Karpas-422 (cell line): ENCODE measurements at places on chromosomes 6 and 20. TPM values are rescaled to one million over a fixed set of nuclear protein-coding genes. Genes with fewer than 3 reads are reported as not detected.

- no peaks in the 10 kb centered on the region for H3K36me3 ChIP-seq
- H3K27ac ChIP-seq, result no peak overlapping the region
- no peaks in the 10 kb centered on the region for H3K4me1 ChIP-seq
These were observed 449.4 kb upstream of the CDH4 start for GRCh38 chr20:60802676-60803075.

DNA sequence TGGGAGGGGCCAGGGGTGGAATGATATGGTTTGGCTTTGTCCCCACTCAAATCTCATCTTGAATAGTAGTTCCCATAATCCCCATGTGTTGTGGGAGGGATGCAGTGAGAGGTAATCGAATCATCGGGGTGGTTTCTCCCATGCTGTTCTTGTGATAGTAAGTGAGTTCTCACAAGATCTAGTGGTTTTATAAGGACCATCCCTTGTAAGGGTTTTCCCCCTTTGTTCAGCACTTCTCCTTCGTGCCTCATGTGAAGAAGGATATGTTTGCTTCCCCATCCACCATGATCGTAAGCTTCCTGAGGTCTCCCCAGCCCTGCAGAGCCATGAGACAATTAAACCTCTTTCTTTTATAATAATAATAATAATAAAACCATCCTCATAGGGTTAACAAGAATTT is 88.8 kb upstream of the PRND start:
- no peaks in the 10 kb centered on the region for H3K27me3 ChIP-seq
- no peak overlapping the region for H3K4me3 ChIP-seq
- H3K4me1 ChIP-seq, result peaks cover 13% of the 10 kb centered on the region
- no peak overlapping the region for H3K27ac ChIP-seq
- no peak for DNase-seq

DNA sequence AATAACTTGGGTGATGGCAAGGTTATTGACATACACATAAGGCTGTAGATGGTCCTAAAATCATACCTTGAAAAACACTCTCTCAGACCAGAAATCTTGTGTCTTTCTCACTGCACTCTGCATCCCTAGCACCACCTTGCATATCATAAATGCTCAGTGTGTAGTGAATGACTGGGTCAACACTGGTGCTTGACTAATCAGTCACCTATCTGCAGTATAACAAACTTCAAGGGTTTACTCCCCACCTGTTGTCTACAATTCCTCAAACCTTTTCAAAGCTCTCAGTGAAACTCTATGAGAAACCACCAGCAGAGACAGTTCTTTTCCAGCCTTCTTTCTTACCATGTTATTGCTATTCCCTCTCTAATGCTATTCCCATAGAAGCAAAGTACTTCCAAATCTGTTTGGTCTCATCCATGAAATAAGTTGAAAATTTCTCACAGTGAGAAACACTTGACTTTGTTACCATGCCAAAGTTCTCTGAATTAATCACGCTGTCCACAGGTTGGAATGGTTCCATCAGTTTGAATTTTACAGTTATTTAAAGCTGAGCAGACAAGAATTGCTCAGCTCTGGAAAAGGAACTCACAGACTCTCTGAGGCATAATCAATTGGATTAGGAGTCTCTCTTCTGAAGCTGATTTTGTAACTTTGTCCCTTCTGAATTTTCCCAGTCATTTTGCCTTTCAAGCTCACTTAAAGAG is 104.8 kb upstream of the EYA4 start:
- H3K27ac ChIP-seq, result no peak overlapping the region
- no peak for DNase-seq
- H3K4me1 ChIP-seq, result no peaks in the 10 kb centered on the region
- no peaks in the 10 kb centered on the region for H3K36me3 ChIP-seq
- H3K4me3 ChIP-seq, result no peak overlapping the region
- H3K27me3 ChIP-seq, result no peaks in the 10 kb centered on the region

- 0 out of 2 replicates have a peak overlapping the region, but pooled peaks have one; percentile 28 for H3K4me3 ChIP-seq
- no peaks in the 10 kb centered on the region for H3K27me3 ChIP-seq
- H3K4me1 ChIP-seq, result peaks cover 5% of the 10 kb centered on the region
- no peak overlapping the region for H3K27ac ChIP-seq
- no peaks in the 10 kb centered on the region for H3K36me3 ChIP-seq
- peak; percentile 93 for DNase-seq
These were observed 2.7 kb upstream of the COL12A1 start for GRCh38 chr6:75208298-75209183.

GRCh38 chr6:4114123-4114522 is 21.3 kb downstream of the ECI2 start:
- H3K36me3 ChIP-seq, result no peaks in the 10 kb centered on the region
- DNase-seq, result no peak
- no peak overlapping the region for H3K27ac ChIP-seq
- H3K27me3 ChIP-seq, result no peaks in the 10 kb centered on the region
- no peaks in the 10 kb centered on the region for H3K4me1 ChIP-seq
- H3K4me3 ChIP-seq, result no peak overlapping the region

DNA sequence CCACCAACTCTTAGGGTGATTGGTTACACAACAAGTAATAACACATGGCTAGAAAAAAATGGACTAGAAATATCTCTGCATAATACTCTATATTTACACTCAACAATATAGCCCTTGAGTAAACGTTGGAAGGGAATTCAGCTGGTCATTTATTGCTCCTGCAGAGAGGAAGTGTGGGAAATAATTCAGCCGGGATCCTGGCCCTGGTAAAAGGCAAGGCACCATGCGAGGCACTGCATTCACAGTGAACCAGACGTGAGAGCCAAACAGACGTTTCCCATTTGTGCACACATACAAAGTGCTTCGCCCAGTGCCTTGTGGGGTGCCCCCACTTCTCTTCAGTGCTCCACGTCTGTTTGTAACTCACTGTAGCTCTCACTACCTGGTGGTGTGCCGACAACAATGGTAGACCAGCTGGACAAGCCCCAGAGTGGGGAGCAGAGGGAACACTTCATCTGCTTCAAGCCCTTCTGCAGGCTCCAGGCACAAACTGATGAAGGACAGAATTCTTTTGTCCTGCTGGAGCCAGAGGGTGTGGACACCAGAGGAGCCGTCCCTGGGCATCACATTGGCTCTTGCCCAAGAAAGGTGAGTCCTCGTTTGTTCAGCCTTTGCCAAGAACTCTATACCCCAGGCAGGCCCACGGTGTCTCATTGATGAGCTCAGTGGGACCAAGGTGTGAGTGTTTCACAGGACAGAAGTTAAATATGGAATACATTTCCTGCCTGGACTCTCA is 18.8 kb downstream of the SYNDIG1 start:
- H3K27ac ChIP-seq, result no peak overlapping the region
- no peak overlapping the region for H3K4me3 ChIP-seq
- no peaks in the 10 kb centered on the region for H3K27me3 ChIP-seq
- no peak for DNase-seq
- no peaks in the 10 kb centered on the region for H3K36me3 ChIP-seq
- H3K4me1 ChIP-seq, result no peaks in the 10 kb centered on the region

DNA sequence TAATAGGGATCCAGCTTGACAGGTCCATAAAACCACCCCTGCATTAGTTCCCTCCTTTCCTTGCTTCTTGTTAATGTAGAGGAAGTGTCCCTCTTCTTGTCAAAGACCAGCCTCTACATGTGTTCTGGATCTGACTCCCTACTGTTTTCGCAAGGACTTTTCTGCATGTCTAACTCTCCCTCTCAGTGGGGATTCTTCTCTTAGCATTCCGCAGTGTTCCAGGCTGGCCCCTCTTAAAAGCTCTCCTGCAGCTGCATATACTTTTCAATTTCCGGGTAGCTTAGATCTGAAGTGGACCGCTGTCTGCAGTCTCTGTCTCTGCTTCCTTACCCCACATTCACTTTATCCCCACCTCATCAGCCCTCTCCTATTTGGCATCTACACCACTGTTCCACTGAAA is 96.1 kb upstream of the MAN1A1 start:
- no peak overlapping the region for H3K27ac ChIP-seq
- H3K27me3 ChIP-seq, result no peaks in the 10 kb centered on the region
- H3K4me1 ChIP-seq, result no peaks in the 10 kb centered on the region
- no peak overlapping the region for H3K4me3 ChIP-seq
- no peak for DNase-seq

DNA sequence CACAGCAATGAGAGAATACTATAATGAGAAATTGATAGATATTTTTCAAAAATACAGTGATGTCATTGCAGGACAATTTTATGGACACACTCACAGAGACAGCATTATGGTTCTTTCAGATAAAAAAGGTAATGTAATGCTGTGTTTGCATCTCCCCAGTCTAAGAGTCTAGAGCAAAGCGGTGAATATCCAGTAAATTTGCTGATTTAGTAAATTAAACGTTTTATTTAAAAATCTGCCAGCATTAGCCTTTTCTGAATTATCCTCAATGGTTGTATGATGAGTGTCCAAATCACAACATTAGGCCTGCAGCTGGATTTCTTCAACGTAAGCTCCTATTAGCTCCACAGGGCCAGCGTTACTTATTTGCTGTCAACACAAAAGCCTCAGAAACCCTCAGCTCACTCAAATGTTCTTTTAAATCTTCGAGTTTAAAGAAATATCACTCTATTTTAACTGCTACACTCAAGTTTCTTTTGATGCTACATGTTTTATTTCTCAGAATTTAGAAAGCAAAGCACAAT is 16.0 kb downstream of the SMPDL3A start:
- no peaks in the 10 kb centered on the region for H3K4me1 ChIP-seq
- DNase-seq, result no peak
- no peaks in the 10 kb centered on the region for H3K27me3 ChIP-seq
- H3K36me3 ChIP-seq, result no peaks in the 10 kb centered on the region
- no peak overlapping the region for H3K4me3 ChIP-seq

DNA sequence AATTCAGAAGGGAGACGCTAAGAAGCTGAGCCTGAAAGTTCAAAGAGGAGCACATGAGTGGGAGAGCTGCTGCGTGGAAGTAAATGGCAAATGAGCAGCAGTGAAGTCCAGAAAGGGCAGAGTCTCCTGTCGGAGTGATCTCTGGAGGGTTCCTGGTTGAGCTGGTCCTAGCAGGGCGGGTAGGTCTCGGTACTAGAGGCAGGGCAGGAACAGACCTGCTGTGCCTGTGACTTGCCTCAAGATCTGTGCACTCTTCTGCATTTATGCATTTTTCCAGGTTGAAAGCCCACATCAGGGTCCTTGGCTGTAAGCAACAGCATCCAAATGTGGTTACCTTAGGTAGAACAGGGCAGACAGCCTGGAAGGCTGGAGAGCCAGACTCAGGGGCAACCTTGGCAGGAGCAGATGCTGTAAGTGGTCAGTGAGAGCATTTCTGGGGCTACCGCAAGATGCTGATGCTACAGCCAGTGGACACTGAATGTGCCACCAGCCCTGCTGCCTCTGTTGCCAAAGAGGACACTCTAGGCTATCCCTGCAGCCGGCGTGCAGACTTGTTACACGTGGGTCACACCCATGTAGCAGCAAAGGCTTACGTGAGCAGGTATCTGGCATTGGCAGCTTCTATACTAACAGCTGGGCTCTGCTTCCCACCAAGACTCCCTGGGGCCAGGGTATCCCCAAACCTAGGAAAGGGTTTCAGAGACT is 8.4 kb downstream of the DUSP22 start:
- no peak for DNase-seq
- no peak overlapping the region for H3K4me3 ChIP-seq
- no peaks in the 10 kb centered on the region for H3K36me3 ChIP-seq
- H3K27ac ChIP-seq, result no peak overlapping the region
- peaks cover 40% of the 10 kb centered on the region for H3K4me1 ChIP-seq

- no peak overlapping the region for H3K4me3 ChIP-seq
- peaks cover 20% of the 10 kb centered on the region; the same call in 1 of the 2 replicates for H3K36me3 ChIP-seq
- DNase-seq, result no peak
- no peaks in the 10 kb centered on the region for H3K27me3 ChIP-seq
- no peak overlapping the region for H3K27ac ChIP-seq
- peaks cover 7% of the 10 kb centered on the region; the same call in 1 of the 2 replicates for H3K4me1 ChIP-seq
These were observed 38.1 kb downstream of the RNF144B start for GRCh38 chr6:18425218-18425617.

- no peak overlapping the region for H3K27ac ChIP-seq
- peak overlapping the region; percentile 74 for H3K4me3 ChIP-seq
- no peaks in the 10 kb centered on the region; the same call in 1 of the 2 replicates for H3K27me3 ChIP-seq
- peaks cover 18% of the 10 kb centered on the region for H3K4me1 ChIP-seq
- no peaks in the 10 kb centered on the region for H3K36me3 ChIP-seq
These were observed 504 bp downstream of the B4GALT5 start for GRCh38 chr20:49712996-49713752.

- no peak overlapping the region for H3K27ac ChIP-seq
- H3K4me1 ChIP-seq, result no peaks in the 10 kb centered on the region
- DNase-seq, result no peak
- H3K27me3 ChIP-seq, result no peaks in the 10 kb centered on the region
- no peaks in the 10 kb centered on the region for H3K36me3 ChIP-seq
- no peak overlapping the region for H3K4me3 ChIP-seq
These were observed 339.6 kb upstream of the CITED2 start for GRCh38 chr6:139713900-139714506.

DNA sequence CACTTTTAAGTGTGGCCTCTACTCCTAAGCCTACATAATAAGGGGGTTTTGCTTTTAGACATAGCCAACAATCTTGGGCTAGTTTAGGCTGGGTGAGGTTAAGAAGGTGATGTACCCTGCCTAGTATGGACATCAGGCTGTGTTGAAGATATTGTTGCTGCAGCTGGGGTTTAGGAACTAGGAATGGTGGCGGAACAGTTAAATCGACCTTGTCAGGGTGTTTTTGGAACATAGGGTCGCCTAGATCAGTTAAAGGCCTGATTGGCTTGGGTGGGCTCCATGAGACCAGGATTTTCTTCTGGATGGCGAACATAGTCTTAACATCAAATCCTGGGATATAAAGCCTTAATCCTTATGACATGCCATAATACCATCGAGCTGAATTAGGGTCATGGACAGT is 156.1 kb downstream of the TRIM27 start:
- no peak overlapping the region for H3K27ac ChIP-seq
- no peaks in the 10 kb centered on the region for H3K27me3 ChIP-seq
- H3K4me1 ChIP-seq, result no peaks in the 10 kb centered on the region
- H3K4me3 ChIP-seq, result no peak overlapping the region
- DNase-seq, result no peak

GRCh38 chr20:63568170-63568981 is 5.7 kb downstream of the HELZ2 start:
- no peak overlapping the region for H3K4me3 ChIP-seq
- H3K27ac ChIP-seq, result no peak overlapping the region
- no peak for DNase-seq
- no peaks in the 10 kb centered on the region for H3K36me3 ChIP-seq
- H3K27me3 ChIP-seq, result no peaks in the 10 kb centered on the region

GRCh38 chr6:29830409-29830808 is 2.8 kb downstream of the HLA-G start:
- H3K36me3 ChIP-seq, result no peaks in the 10 kb centered on the region
- DNase-seq, result no peak
- H3K27ac ChIP-seq, result no peak overlapping the region
- no peak overlapping the region for H3K4me3 ChIP-seq
- no peaks in the 10 kb centered on the region for H3K4me1 ChIP-seq

GRCh38 chr6:156778454-156779205 is 1.5 kb downstream of the ARID1B start:
- no peaks in the 10 kb centered on the region for H3K27me3 ChIP-seq
- H3K4me3 ChIP-seq, result peak overlapping the region; percentile 72
- no peaks in the 10 kb centered on the region for H3K36me3 ChIP-seq
- DNase-seq, result peak; percentile 81

GRCh38 chr6:74369556-74369993 is 673.6 kb downstream of the CD109 start:
- no peaks in the 10 kb centered on the region for H3K4me1 ChIP-seq
- no peaks in the 10 kb centered on the region for H3K27me3 ChIP-seq

POU5F1 gene
- not detected in 2 replicates for total RNA-seq

TENT5A gene
- not detected in 2 replicates for total RNA-seq

ROMO1 gene
- 242 and 325 TPM in 2 replicates for total RNA-seq

CENPQ gene
- total RNA-seq, result 9.3 and 21.6 TPM in 2 replicates

PAK5 gene
- total RNA-seq, result not detected in 2 replicates

TXLNB gene
- 14.6 and 16.3 TPM in 2 replicates for total RNA-seq

TRIM40 gene
- not detected in 2 replicates for total RNA-seq
